ENCODE measurements at places on chromosomes 4 and X.

DNA sequence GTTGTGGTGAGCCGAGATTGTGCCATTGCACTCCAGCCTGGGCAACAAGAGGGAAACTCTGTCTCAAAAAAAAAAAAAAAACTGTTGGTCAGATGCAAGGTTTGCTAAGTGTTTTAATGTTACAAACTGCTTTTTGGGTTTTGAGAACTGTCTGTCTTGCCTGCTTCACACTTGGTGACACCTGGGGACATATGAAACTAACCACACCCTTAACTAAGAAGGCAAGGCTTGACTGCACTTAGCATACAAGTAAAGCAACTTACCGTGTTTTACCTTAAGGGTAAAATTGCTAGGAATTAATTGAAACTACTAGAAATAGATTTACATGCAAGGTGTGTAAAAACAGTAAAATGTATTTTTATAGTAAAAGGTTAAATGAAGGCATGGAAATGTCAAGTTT is 180.4 kb downstream of the OR13H1 start:
- DNase-seq = no peak

GRCh38 chrX:42384956-42385355 is 393.0 kb downstream of the PPP1R2C start:
- no peak for DNase-seq

GRCh38 chrX:16394290-16394689 is 227.0 kb downstream of the MAGEB17 start:
- DNase-seq = no peak

DNA sequence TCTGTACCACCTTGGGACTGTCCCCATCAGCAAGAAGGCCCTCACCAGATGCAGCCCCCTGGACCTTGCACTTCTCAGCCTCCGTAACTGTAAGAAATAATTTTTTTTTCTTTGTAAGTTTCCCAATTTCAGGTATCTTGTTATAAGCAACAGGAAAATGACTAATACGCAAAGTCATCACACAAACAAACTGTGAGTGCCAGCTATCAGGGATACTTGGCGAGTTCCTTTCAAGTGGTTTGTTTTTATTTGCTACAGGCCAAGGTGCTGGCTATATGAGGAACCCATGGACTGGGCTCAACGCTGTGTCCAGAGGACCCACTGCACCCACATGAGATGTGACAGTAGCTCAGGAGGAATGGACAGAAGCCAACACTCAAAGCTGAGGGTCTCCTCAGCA is 11.5 kb upstream of the GPM6B start:
- DNase-seq = no peak

GRCh38 chr4:40423735-40424134 is 88.6 kb downstream of the CHRNA9 start:
- no peak for DNase-seq

- DNase-seq = peak; percentile 62
Measured at GRCh38 chr4:52244103-52244775, 193.1 kb downstream of the SPATA18 start.

DNA sequence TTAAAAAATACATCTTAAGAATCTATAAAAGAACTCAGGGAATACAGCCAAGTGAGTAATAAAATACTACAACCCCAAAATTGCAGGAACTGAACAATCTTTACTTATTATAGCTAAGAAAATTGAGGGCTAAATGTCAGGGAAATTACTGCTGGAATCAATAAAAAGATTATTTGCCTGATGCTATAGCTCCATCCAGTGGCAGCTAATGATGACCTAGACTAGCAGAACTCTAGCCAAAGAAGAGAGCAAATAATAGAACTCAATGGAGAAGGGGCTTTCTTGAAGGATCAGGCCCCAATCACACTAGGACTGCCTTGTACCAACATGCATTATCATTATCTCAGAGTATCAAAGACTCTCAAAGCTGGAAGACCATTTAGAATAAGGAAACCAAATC is 85.0 kb upstream of the FAM241A start:
- no peak for DNase-seq

Data from NCI-H187 (cell line).